ENCODE measurements at places on chromosomes 4 and X.
A peak's percentile ranks its signal among the peaks of the same experiment; 100 is the strongest.

GRCh38 chr4:107742196-107742595, 22.2 kb upstream of the PAPSS1 start:
- DNase-seq: no peak

DNA sequence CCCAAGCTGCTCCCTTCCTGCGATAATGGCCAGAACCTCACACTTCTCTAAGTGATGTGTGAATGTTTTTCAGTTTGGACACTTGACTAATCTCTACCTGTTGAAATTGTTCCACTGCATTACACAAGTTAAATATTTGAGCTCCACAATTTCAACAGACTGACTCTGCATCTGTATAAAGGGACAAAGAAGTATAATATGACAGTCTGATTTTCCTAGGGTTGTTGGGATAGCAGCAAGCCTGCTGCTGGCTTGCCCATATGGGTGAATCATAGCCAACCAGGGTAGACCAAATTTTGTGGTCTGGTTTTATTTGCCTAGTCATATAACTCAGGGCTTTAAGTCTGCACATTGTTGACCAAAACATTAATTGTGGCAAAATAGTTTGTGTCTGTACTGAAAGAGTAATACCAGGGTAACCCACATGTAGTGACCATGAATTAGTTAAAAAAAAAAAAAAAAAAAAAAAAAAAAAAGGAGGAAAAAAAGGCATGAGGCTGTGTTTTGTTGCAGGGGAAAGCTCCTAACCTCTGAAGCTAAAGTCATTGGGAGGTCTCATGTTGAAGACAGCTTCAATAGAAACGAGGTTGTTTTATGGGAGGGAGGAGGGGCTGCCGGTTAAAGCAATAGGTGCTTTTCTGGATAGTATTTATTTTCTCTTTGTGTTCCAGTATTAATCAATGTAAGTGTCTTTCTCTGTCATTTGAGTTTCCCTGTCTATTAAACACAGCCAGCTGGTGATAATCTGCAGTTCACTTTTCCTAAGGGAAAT, 534.2 kb downstream of the RAB28 start:
- DNase-seq: no peak

GRCh38 chrX:140767646-140768045, 58.1 kb downstream of the LINC00632 start:
- DNase-seq: no peak

GRCh38 chr4:159606835-159607234, 504.0 kb downstream of the RAPGEF2 start:
- no peak for DNase-seq

DNA sequence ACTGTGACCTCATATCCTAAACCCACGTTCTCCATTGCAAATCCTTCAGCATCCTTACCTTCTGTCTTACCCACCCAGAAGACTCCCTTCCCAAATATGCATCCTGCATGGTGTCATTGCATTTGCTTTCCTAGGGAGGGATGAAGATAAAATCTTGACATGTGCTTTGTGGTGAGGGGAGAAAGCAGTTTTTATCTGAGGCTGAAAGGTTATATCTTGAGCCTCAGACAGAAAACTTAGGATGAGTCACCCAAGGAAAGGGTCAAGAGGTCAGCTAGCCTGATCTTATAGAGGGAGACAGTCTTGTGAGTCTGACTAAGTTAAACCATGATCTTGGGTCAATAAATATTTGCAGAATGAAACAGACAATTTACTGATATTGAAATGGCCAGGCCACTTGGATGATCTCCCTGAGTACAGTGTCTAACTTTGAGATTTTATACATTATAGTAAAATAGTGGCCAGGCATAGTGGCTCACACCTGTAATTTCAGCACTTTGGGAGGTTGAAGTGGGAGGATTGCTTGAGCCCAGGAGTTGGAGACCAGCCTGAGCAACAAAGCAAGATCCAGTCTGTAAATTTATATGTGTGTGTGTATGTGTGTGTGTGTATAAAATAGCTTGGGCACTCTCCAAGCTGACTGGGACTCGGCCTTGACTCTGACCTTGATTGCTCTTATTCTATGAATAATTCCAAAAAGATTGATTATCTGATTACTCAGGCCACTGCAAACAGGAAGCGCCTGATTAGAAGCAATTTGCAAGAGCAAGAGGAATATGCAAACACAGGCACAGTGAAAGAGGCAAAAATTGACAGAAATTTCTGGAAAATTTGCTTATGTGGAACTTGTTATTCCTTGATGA, 15.4 kb upstream of the FAM9C start:
- DNase-seq: no peak

GRCh38 chr4:174215961-174216680, 67.3 kb downstream of the FBXO8 start:
- no peak for DNase-seq

- DNase-seq: no peak
Observed at GRCh38 chrX:71109051-71109450, 2.3 kb downstream of the IL2RG start.

GRCh38 chr4:125266901-125267604, 47.7 kb upstream of the FAT4 start:
- no peak for DNase-seq

DNA sequence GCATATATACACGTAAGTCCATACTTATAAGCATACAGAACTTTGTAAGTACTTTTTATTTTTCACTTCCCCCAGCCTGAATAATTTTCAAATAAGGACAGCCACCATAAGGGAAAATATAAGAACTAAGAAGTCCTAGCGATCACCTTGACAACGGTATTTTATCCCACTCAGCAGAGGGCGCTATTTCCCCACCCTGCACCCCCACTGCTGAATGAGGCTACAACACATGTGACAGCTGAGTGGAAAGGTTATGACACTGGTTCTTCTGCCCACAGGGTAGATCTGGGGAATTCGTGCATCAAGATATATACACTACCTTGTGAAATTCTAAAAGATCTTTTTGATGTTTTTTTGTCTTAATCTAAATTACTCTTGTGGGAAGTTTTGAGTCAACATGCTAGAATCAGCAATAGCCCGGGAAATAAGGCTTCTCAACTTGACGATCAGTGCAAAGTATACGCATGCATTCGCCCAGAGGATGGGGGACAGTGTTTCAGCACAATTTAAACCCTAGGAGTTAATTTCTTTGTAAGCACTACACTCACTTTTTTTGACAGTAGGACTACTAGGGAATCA, 151.5 kb downstream of the CORIN start:
- DNase-seq: peak; percentile 16

DNA sequence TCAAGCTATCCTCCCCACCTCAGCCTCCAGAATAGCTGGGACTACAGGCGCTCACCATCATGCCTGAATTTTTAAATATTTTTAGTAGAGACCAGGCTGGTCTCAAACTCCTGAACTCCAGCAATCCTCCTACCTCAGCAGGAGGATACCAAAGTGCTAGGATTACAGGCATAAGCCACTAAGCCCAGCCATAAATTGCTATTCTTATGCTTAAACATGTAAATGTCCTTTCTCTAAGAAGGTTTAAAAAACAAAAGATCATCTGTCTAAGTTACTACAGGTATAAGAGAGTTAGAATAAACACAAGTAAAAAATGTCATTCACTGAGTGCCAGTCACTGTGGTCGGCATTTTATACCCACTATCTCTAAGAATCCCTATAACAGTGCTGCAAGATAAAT, 28.3 kb downstream of the PRMT9 start:
- DNase-seq: no peak

- no peak for DNase-seq
Observed at GRCh38 chr4:184328022-184328736, 110.5 kb upstream of the ENPP6 start.

- DNase-seq: no peak
Observed at GRCh38 chr4:186798951-186799659, 75.4 kb upstream of the FAT1 start.

DNA sequence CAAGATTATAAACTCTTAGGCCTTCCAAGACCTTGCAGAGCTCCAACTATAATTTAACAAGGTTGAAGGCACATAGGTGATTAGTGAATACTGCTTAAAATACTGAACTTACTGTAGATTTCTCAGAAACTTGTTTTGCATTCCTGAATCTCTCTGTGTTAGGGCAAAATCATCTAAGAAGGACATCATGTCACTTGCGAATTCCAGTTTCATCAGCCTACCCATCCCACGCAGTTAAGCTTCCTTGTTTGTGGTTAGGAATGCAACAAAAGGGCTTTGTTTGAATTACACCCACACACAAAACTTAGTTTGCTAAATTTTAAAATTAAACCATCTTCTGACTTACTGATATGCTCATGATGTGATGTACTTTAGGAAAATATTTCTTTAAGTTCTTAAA, 174.0 kb downstream of the SOWAHB start:
- DNase-seq: no peak

DNA sequence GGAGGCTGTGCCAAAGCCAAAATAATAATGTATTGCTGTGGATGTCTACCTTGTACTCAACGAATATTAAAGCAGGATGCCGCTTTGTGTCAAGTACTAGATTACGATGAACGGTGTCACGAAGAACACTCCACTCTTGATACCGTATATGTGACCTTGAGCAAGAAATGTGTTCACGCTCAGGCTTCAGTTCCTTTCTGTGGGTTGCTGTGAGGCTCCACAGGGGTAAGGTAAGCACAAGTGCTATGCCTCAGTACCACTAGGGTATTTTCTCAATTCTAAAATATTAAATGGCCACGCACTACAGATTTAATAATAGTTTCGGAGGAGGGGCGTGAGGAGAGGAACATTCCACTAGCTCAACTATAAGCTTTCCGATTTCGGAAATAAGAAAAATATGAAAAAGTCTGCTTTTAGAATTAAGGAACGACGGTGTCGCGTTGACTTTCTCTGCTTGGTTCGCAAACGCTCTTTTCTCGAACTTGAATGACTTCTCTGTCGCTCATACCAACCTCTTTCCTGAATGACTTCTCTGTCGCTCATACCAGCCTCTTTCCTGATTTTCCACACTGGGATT, 607 bp upstream of the SCOC start:
- no peak for DNase-seq

DNA sequence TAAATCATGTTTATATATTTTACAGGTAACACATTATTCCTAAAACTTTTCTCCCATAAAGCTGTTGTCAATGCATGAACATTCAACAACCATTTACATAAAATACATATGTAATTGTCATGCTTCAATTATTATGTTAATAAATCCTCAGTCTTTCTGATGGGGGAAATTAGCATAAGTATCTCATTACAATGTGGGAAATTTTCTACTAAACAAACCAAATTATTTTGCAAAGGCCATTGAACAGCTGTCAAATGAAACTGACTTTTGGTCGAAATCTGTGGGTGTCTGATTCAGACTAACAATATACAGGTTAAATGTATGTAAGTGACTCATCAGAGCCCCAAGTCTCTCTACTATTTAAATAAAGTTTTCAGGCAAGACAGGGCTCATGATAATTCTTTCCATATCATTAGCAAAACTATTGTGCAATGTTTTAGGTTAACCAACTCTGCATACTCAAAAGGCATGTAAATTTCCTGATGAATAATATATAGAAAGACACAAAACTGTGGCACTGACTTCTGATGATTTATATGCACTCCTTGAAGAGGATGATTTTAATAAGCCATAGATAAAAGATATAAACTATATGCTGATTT, 795.3 kb upstream of the AADAT start:
- no peak for DNase-seq

- DNase-seq: no peak
Observed at GRCh38 chr4:26321373-26322221, 783 bp downstream of the RBPJ start.

DNA sequence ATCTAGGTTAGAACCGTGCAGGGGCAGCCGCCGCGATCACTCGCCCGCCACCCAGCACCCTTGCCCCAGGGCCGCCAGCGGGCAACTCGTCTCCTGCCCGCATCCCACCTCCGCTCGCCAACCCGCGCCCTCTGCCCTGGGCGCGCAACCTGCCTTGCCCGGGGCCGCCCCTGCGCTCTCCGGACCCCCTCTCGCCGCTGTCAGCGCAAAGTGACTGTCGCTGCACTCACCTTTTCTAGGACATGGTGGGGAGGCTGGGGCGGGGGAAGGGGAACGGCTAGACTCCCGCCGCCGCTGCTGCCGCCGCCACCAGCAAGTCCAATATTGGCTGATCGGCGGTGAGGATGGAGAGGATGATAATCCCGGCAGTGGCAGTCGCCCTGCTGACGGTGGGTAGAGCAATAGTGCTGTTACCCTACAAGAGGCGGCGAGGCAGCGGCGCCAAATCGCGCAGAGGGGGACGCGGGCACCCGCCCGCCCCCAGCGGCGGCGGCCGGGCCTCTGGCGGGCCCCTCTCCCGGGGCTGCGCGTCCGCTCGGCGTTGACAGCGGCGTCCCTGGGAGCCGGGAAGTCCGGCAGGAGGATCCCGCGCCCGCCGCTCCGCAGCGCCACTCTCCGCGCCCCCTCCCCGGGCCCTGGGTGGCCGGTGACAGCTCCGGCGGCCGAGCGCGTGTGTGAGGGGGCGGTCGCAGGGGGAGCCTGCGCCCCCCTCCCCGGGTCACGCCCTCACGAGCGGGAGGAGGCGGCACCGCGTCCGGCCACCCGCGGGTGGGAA, 2.3 kb upstream of the NR3C2 start:
- peak; percentile 20 for DNase-seq

GRCh38 chrX:120457766-120458180, 11.3 kb downstream of the LAMP2 start:
- no peak for DNase-seq

DNA sequence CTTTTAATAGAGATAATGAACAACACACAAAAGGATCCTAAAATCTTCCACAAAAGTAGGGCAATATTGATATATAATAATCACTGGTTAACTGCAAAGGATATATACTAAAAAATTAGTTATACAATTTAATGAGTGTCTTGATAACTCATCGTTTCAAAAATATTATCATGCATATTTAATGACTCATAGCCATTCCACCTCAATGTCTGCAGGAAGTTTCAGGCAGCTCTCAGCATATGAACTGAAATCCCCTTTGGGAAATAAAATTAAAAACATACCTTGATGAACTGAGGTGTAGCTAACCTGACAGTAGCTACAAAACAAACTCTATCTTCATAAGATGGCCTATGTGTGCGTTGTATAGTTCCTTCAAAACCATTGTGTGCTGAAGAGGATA, 62.9 kb downstream of the TMEM165 start:
- DNase-seq: no peak

GRCh38 chrX:63657821-63658220, 127.2 kb downstream of the ARHGEF9 start:
- no peak for DNase-seq
